ENCODE measurements at places on chromosomes 3 and 15.

GRCh38 chr15:88118741-88119140, 137.8 kb downstream of the NTRK3 start:
- no peak for DNase-seq

GRCh38 chr3:134201201-134202130, 49.2 kb downstream of the RYK start:
- no peak for DNase-seq

- no peak for DNase-seq
These were observed 311.0 kb downstream of the CHST2 start for GRCh38 chr3:143430568-143430967.

DNA sequence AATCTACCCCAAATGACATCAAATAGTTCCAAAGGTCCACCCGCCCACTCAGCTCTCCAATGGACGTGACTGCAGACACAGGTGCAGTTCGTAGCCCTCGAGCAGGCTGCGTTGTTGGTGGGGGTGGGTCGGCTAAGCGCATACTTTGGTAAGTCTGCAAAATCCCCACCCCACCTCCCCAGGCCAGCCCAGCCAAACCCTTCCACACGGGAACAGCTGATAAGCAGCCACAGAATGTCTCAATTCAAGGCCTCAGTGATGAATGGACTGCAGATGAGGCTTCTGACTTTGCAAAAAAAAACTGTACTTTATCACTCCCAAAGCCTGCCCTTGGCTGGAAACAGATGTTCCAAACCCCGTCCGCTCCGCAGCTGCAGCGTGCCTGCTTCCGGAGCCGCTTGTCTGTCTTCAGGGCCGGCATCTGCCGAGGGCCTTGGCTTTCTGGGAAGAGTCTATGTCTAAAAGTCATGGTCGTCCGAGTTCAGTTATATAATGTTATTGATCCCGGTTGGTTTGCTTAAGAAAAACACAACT, 38.2 kb downstream of the PCSK6 start:
- DNase-seq = no peak

- DNase-seq = no peak
These were observed 97.7 kb downstream of the GAP43 start for GRCh38 chr3:115720983-115721382.

DNA sequence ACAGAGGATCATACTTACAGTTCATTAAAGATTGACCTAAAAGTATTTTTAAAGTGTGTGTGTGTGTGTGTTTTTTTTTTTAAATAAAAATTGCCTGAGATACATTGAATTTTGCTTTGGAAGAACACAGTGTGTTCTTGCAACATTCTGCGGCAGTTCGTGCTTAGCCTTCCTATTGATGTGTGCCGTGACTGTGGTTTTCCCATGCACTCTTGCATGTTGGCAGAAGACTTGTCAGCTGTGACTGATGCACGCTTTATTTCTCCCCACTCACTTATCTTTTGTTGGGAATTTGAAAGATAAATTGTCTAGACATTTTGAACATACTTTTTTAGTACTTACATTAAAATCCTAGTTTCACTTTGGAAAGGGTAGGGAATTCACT, 136.3 kb upstream of the LRRFIP2 start:
- no peak for DNase-seq
